Mesenchymal stem cell (in vitro differentiated cells and primary cell): ENCODE measurements at places on chromosomes 4 and X.

- DNase-seq = no peak
Measured at GRCh38 chrX:52839137-52839536, 28.1 kb downstream of the XAGE5 start.

- DNase-seq = no peak
Measured at GRCh38 chr4:63085091-63085490, 1324.2 kb downstream of the TECRL start.

DNA sequence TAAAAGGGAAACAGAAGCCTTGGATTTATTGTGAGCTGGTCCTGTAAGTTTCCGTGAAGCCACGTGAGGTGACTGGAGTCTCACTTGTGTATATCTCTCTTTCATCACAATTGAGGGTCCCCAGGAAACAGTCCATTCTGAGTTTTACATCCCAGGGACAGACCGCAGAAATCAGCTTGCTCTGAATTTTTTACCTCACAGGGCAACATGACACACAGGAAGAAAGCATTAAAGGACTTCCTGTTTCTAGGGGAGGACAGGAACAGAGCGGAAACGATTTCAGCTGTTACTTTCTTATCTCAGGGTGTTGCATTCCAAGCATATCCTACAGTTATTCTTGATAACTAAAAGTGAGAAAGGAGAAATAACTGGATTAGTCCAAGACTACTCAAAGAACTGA is 553.5 kb downstream of the TRAM1L1 start:
- DNase-seq = peak; percentile 27

- DNase-seq = no peak
Measured at GRCh38 chr4:7863911-7864681, 75.6 kb downstream of the AFAP1 start.

DNA sequence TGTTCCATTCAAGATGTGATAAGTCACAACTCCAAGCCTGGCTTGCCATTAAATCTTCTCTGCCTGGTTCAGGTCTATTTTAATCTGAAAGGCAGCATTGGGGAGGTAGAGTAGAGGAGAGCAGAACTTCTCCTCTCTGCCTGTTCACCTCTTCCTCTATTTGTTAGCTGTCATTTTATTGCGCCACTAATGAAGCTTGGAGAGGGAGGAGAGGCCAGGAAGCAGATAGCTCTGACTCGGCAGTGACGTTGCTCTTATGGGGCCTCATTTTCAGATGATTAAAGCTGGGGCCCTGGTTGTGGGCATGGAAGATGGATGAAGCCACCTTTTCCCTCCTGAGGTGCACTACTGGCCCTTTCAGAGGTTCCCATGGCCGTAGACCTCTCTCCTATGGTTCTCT is 207.3 kb downstream of the MID1IP1 start:
- DNase-seq = no peak

GRCh38 chr4:86250619-86251018 is 109.2 kb downstream of the MAPK10 start:
- DNase-seq = no peak

GRCh38 chr4:182532441-182532840 is 289.2 kb downstream of the TENM3 start:
- no peak for DNase-seq

- DNase-seq = no peak
Measured at GRCh38 chr4:183192571-183192970, 93.5 kb downstream of the WWC2 start.

GRCh38 chrX:118526149-118526548 is 30.5 kb downstream of the DOCK11 start:
- DNase-seq = peak; percentile 30

- DNase-seq = no peak
Measured at GRCh38 chr4:27764526-27764837, 903.8 kb downstream of the STIM2 start.

GRCh38 chr4:137649711-137650450 is 117.6 kb upstream of the PCDH18 start:
- peak; percentile 79 for DNase-seq

DNA sequence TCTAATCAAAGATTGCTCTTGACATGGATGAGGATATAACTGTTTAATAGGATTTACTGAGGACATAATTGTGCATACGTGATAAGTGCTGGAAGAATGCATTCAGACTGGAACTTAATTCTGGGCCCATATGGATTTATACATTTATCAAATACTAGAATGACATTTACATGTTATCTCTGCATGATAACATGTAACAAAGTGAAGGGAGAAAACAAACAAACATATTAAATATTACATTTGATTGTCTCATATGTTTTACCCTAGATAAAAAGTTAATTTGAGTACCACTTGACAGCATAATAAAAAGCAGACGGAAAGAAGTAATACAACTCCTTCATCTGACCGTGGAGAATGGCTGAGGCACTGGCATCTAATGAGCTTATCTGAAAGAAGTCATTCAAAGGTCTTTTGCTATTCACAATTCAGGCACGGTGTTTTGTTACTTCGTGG is 297.8 kb downstream of the PPP3CA start:
- no peak for DNase-seq

DNA sequence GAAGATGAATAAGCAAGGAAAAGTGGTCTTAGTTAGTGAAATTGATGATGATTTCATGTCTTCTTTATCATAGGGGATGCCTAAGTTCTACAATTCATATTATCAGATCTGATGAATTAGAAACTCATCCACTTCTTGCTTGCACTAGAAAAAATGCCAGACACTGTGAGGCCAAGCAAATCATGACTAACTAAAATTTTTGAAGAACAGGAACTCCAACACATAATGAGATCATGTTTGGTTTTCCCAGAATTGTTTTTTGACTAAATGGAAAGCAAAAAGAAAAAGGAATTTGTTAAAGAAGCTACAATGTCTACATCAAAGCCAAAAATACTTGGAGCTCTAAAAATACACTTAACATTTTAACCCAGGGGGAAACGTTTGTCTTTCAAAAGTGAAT is 120.4 kb downstream of the ARSF start:
- no peak for DNase-seq

GRCh38 chr4:160716551-160716950 is 1447.2 kb downstream of the FSTL5 start:
- no peak for DNase-seq

- DNase-seq = no peak
Measured at GRCh38 chr4:185749858-185750257, 62.1 kb downstream of the SORBS2 start.

- peak; percentile 72 for DNase-seq
Measured at GRCh38 chrX:46547857-46548256, 2.6 kb upstream of the ZNF674 start.

- no peak for DNase-seq
Measured at GRCh38 chr4:123035239-123035638, 112.8 kb upstream of the NUDT6 start.

DNA sequence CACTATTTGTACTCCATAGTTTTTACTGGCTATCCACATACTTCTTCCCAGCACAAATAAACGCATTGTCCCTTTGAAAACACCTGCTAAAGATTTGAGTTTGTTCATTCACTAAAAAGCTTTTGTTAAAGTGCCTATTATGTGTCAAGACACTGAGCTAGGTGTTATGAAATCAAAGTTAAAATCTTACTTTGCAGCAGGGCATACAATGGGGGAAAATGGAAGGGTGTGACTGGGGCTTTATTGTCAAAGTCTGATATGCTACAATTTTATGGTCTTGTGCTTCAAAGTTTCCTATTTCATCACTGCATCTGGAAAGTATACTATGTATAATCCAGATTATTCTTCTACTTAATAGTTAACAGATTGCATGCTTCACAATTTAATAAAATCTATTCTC is 128.4 kb downstream of the PPP3CA start:
- DNase-seq = no peak

DNA sequence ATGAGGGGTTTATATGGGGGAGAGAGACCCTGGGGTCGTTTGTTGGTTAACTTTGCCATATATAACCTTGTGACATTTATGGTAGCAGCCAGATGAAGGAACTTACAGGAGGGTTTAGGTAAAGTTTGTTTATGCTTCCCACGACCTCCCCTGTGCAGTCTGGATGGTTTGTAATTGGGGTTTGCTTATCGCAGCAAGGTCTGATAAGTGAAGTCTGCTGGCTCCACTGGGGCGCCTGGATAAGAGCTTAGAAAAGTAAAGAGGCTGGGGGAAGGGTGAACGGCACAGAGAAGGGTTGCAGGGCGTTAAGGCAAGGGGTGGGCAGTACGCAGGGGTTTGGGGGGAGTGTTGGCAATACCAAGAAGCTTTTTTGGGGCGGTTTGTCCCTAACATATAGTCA is 98.7 kb downstream of the KDM6A start:
- no peak for DNase-seq

- no peak for DNase-seq
Measured at GRCh38 chrX:135060697-135061096, 8.8 kb upstream of the RTL8A start.

DNA sequence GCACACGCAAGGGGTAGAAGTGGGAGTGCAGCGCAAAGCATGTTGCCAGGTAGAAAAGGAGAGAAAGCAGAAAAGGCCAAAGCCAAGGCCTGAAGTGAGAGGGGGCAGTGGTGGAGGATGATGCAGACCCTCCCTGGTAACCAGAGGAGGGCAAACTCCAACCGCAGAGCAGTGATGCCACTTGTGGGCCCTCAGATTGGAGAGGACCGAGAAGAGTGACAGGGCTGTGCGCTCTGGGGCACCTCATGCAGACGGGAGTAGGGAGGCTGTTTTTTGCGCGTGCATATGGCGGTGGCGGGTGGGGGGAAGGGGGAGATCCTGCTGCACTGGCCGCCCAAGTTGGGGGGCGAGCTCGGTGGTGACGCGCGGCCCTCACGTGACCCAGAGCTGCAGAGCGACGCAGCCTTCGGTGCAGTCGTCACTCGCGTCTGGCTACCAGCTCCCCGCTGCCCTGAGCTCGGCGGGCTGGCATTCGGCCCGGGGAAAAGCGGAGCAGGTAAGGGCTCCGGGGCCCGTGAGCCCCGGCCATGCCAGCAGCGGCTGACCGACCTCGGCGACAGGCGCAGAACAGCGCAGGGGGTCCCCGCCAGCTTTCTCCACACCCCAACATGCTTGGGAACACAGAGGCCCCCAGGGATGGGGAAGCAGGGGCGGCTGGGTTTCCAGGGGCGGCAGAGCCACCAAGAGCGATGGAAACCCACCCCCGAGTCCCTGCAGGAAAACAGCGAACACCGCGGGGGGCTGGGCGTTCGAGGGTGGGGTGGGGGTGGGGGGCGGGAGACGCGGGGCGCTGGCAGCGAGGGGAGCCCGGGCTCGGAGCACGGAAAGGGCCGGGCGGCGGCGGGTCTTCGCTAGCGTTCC is at the start of gene BEX3:
TSS of gene BEX3 (plus strand) at position 421 of the 861 bp plus-strand sequence. CDS start 984 bp downstream, outside the sequence.
- DNase-seq = peak; percentile 65

DNA sequence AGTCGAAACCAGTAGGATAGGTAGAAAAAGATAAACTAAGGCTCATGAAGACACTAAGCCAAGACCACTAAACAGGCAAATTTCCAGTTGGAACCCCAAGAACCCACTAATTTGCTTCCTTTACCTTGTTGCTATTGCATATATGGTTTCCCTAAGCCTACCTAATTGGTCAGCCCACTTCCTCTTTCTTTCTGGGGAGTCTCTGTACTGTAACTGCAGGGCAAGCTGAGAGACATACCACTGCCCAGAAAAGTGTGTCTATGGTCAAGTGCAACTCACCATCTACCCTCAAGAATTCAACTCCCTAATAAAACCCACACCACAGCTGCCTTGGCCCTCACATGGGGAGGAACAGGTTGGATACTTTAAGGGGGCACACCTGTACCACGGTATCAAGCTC is 28.6 kb downstream of the IDS start:
- DNase-seq = no peak

DNA sequence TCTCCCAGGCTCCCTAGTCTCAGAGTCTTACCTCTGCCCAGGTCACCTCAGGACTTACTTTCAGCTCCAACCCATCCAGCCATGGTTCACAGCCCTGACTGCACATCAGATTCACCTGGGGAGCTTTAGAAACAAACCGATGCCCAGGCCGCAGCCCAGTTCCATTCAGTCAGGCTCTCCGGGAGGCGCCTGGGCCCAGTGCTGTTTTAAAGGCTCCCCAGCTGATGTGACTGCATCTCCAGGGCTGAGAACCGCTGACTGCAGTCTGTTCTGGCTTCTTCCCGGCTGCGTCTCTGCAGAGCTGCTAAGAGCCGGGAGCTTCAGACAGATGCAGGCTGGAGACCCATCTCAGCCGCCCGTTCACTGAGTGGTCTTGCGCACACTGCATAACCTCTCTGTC is 44.4 kb upstream of the LGI2 start:
- no peak for DNase-seq

DNA sequence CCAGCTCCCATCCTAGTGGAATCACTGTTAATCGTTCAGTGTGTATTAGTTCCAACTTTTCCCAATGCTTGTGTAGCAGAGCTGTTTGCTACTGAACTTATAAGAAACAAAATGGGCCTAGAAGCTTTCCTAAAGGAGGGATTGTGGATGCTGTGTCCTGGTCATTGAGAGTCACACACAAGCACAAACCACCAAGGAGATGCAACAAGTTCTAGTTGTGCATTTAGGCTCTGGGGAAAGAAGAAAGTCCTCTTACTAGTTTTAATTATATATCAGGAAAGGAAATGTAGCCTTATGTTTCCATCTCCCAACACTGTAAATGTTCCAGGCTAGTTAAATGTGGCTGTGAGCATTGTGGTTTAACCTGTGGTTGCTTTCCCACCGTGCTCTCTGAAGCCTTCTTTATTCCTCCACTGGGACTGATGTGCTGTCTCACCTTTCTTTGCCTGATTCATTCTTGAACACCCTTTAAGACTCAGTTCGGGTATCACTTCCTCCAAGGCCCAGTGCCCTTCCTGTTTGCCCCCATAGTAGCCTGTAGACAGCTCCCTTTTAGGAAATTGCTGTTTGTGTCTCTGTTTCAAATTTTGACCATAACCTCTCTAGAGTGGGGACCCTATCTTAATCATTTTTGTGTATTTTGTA is 34.3 kb downstream of the ATP10D start:
- DNase-seq = no peak
